ENCODE measurements at places on chromosomes 7 and 10. TPM values are rescaled to one million over a fixed set of nuclear protein-coding genes. Genes with fewer than 3 reads are reported as not detected.

DNA sequence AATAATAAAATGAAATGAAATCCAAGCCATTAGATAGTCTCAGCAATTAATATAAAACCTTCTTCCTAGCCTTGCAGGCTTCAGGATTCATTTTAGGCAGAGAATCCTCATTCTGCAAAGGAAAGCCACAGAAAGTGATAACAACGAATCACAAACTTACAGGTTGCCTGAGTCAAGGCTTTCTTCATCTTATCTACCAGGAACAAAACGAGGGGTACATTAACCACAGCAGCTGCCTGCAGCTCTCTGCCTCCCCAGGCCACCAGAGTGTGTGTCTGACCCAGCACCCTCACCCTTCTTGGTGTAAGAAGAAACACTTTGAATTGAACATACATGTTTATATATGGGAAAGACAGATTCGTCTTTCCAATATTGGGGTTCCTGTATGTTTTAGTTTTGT, 12.5 kb upstream of the TNS3 start:
- DNase-seq, result no peak

- DNase-seq, result no peak
Observed at GRCh38 chr7:13908667-13909397, 80.6 kb downstream of the ETV1 start.

DNA sequence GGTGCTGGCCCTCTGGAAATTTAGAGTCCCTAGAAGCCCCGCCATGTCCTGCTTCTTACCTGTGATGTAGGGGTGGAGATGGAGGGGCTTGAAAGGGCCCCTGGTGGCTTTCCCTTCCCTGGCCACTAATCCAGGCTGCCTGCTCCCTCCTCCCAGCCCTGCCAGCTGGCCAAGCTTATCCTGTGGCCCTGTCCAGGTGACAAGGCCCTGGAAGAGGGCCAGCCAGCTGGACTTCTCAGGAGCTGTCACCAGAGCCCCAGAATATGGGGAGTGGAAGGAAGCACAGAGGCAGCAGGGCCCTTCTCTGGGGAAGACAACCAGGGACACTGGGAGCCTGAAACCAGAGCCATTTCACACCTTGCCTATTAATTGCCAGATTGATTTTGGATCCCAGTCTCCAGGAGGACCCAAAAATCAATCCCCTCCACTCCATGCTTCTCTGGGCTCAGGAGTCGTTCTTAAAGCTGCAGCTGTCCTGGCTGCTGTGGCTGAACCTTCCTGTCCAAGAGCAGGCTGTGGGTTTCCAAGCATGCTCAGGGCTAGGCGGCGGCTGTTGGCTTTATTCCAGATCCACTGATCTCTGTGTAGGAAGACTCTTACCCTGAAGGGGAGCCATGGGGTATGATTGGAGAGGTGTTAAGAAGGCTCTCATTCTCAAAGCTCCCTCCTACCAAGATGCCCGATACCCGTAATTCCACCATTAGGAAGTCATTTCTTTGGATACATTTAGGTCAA, 52.6 kb upstream of the PCBD1 start:
- DNase-seq, result peak; percentile 59

DNA sequence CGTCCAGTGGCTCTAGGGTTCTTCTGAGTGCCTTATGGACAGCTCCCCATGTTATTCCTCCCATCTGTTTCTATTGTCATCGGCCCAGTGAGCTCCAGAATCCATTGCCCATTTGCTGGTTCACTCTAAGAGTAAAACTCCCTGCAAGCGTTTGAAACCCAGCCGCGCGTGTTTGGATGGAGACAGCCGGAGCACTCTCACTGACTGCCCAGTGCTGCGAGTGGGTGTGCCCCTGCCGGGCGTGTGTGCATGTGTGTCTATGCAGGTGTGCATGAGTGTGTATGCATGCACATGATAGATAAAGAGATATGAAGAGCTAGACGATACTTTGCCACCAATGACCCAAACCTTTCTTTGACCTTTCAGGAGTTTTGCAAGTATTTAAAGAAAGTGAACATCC, 347.2 kb upstream of the MKI67 start:
- no peak for DNase-seq

DNA sequence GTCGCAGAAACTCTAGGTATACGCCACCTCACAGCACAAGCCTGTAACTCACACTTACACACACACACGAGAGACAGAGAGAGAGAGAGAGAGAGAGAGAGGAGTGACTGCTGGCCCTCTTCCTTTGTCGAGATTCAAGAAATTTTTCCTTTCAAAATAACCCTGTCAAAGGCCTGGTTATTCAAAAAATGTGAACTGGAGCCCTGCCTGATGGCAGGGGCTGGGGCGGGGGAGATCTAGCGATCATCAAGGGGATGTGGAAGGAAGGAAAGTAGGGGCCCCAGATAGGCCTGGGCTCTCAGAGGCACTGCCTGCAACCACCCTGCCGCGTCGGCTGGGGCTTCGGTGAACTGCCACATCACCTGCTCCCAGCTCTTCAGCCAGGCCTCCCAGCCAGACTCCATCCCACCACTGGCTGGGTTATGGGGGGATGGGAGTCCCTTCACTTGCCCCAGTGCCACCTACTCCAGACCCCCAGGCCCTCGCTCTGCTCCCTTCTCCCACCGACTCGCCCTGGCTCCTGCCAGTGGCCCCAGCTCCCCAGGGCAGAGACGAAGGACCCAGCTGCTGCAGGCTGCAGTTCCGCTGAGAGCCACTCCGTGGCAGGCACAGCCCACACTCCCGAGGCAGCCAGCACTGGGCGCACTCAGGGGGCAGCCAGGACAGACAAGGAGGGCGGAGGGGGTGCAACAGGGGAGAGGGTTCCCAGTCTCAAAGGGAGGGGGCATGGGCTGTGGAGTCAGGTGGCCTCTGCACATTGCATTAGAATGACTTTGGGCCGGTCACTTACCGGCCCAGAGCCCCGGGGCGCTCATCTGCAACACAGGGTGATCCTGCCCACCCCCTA, 15.3 kb downstream of the KCNH2 start:
- peak; percentile 69 for DNase-seq

EVX1 gene
- total RNA-seq, result not detected

ATP5MK gene
- 1,185 TPM for total RNA-seq
